ENCODE measurements at places on chromosomes 3 and 15.

GRCh38 chr15:82231842-82232241 lies 30.7 kb downstream of the EFL1 start:
- no peak for DNase-seq

- DNase-seq: no peak
These were observed 86.6 kb downstream of the SNRK start for GRCh38 chr3:43372809-43373559.

- no peak for DNase-seq
These were observed 12.2 kb downstream of the ALG1L2 start for GRCh38 chr3:130093741-130094391.

GRCh38 chr3:138356730-138357405 lies 8.5 kb downstream of the MRAS start:
- peak; percentile 41 for DNase-seq

GRCh38 chr3:107082527-107082926 lies 294.7 kb upstream of the CCDC54 start:
- DNase-seq: no peak

GRCh38 chr3:47283193-47283537 lies 421 bp downstream of the KLHL18 start:
- peak; percentile 22 for DNase-seq

Measured in pons (tissue), 1 donor.